Fibroblast of lung (primary cell): ENCODE measurements at places on chromosomes 1 and 21. TPM values are rescaled to one million over a fixed set of nuclear protein-coding genes. Genes with fewer than 3 reads are reported as not detected.

DNA sequence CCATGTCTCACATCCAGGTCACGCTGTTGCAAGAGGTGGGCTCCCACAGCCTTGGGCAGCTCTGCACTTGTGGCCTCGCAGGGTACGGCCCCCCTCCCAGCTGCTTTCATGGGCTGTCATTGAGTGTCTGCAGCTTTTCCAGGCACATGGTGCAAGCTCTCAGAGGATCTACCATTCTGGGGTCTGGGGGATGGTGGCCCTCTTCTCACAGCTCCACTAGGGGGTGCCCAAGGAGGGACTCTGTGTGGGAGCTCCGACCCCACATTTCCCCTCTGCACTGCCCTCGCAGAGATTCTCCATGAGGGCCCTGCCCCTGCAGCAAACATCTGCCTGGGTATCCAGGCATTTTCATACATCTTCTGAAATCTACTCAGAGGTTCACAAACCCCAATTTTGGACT lies 219.4 kb downstream of the LRRC7 start:
- no peak overlapping the region for H3K4me3 ChIP-seq
- DNase-seq: no peak
- H3K4me1 ChIP-seq: no peaks in the 10 kb centered on the region

DNA sequence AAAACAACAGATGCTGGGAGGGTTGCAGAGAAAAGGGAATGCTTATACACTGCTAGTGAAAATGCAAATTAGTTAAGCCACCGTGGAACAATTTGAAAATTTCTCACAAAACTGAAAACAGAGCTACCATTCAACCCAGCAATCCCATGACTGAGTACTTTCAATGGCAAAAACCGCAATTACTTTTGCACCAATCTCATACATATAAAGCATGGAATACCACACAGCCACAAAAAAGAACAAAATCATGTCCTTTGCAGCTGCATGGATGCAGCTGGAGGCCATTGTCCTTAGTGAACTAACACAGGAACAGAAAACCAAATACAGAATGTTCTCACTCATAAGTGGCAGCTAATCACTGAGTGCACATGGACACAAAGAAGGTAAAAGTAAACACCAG lies 6.3 kb upstream of the OR2T8 start:
- no peak overlapping the region for H3K27ac ChIP-seq
- no peaks in the 10 kb centered on the region for H3K36me3 ChIP-seq
- H3K27me3 ChIP-seq: no peaks in the 10 kb centered on the region
- DNase-seq: no peak
- H3K4me3 ChIP-seq: no peak overlapping the region

DNA sequence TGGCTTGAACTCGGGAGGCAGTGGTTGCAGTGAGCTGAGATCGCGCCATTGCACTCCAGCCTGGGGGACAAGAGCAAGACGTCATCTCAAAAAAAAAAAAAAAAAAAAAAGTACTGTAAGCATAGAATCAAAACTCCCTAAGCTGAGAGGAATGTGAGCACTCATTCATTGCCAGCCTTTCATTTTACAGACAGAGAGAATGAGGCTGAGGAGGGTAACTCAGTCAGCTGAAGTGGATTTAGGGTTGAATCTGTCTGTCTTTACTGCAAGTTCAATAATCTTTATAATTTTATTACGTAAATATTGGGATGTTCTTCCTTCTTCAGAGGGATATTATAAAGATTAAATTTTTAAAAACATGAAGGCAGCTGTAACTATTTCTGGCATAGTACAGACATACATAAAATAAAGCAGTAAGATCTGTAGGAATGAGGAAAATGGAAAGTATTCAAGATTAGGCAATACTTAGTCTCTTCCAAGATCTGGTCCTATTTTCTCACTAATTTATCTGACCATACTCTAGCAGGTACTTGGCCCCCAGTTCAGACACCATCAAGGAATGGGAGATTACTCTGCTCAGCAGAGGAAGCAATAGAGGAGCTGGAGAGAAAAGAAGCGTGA lies 24.1 kb upstream of the MNDA start:
- H3K36me3 ChIP-seq: no peaks in the 10 kb centered on the region
- H3K27me3 ChIP-seq: no peaks in the 10 kb centered on the region
- no peak overlapping the region for H3K27ac ChIP-seq
- no peak for DNase-seq
- no peak overlapping the region for H3K4me3 ChIP-seq

- H3K4me3 ChIP-seq: no peak overlapping the region
- no peak overlapping the region for H3K27ac ChIP-seq
These were observed 100.4 kb downstream of the GALNT2 start for GRCh38 chr1:230167419-230167852.

DNA sequence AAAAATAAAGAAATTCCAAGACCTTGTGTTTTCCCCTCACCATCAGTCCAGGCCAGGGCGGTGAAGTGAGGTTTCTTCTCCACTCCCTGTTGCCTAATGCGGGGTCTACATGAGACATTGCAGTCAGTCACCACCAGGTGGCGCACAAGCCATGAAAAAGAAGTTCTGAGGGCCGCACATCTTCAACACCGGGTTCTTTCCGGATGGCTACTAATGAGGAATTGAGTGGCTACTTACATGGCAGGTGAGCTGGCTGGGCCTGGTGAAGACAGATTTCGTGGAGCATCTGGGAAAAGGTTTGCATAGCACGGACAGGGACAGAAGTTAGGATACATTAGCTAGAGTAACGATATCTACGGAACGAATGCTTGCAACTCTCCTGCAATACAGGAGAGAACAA lies 15.8 kb upstream of the S100A11 start:
- peak; percentile 79 for DNase-seq
- H3K27ac ChIP-seq: no peak overlapping the region
- peaks cover 12% of the 10 kb centered on the region for H3K27me3 ChIP-seq
- H3K4me3 ChIP-seq: no peak overlapping the region

DNA sequence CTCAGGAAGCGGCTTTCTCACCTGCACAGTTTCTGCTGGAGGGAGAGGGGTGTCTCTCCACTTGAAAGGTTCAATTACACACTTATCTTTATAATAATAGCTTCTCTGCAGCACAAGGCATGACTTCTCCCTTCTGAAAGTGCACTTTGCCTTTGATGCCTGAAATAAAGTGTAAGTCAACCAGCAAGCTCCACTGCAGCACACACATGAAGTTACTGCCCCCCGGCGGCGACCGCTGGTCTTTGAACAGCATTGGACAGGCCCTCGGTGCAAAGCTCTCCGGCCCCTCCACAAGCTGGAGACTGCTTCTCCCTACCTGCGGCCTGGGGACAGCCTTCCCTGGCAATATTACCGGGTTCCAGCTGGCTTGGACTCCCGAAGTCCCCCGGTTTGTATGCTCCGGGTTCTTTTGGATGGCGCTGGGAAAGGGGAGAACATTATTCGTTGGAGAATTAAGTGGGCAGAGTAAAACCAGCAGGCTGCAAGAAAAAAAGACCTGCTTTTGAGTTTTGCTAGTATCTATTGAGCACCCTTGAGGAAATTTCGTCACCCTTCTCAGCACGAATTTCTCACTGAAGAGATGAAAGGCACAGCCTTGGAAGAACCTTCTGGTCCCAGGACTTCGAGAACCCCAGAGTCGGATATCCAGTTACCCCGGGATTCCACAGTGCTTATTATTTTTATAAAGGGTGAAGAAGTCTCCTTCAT lies 11.8 kb downstream of the RCAN1 start:
- DNase-seq: peak; percentile 79
- H3K27ac ChIP-seq: no peak overlapping the region
- H3K4me1 ChIP-seq: peaks cover 2% of the 10 kb centered on the region
- H3K27me3 ChIP-seq: no peaks in the 10 kb centered on the region
- H3K4me3 ChIP-seq: no peak overlapping the region

GRCh38 chr1:20719261-20719660 lies 1.5 kb upstream of the KIF17 start:
- no peaks in the 10 kb centered on the region for H3K27me3 ChIP-seq
- no peak overlapping the region for H3K27ac ChIP-seq
- no peak for DNase-seq
- peaks cover 2% of the 10 kb centered on the region for H3K4me1 ChIP-seq

DNA sequence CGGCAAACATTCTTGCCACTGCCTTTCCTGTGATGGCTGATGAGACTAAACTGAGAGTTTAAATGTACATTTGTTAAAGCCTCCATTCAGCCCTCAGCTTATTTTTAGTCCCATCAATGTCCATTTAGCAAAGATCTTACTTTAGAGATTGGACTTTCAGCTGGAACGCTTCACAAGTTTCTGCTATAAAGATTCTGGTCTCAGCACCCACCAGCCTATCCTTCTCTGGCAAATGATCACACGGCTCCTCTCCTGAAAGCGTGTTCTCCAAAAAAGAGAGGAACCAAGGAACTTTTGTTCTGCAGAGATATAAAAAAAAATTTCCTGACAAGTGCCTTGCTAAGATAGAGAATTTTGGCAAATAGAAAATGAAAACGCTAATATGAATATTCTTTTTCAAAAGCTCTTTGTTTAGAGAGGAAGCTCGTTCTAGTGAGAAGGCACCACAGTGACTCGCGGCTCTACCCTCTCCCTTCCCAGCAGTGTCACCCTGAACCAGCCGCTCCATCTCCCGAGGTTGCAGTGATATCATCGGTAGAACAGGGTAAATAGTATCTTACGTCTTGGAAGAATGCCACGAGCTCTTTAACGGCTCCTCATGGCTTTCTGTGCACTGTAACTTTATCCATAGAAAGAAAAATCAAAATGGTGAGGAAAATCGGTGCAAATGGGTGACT lies 200.2 kb downstream of the APP start:
- H3K4me3 ChIP-seq: no peak overlapping the region
- no peaks in the 10 kb centered on the region for H3K27me3 ChIP-seq
- H3K27ac ChIP-seq: no peak overlapping the region
- H3K36me3 ChIP-seq: peaks cover 4% of the 10 kb centered on the region
- no peak for DNase-seq
- H3K4me1 ChIP-seq: peaks cover 3% of the 10 kb centered on the region

- H3K27me3 ChIP-seq: no peaks in the 10 kb centered on the region
- no peak overlapping the region for H3K27ac ChIP-seq
- no peaks in the 10 kb centered on the region for H3K36me3 ChIP-seq
These were observed 519.2 kb upstream of the B3GALT2 start for GRCh38 chr1:193705554-193705981.

DNA sequence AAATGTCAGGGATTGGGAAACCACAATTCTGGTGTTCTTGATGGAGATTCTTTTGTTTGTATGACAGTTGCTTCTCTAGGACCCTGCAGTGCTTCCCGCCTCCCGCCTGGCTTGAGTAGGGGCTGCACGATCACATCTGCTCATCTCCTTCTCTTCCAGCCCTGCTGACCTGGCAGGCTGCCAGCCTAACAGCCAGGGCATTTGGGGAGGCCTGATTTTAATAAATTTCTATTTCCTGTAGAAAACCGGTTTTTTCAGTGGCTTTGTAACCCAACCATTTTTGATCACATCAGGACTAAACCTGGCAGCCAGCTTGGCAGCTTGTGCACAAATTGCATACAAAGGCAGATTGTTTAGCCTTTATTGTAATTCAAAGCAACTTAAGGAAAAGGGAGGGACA lies 78.9 kb downstream of the UBE2U start:
- H3K27me3 ChIP-seq: no peaks in the 10 kb centered on the region
- no peaks in the 10 kb centered on the region for H3K36me3 ChIP-seq
- H3K27ac ChIP-seq: no peak overlapping the region
- DNase-seq: no peak
- H3K4me3 ChIP-seq: no peak overlapping the region

- no peaks in the 10 kb centered on the region for H3K36me3 ChIP-seq
- DNase-seq: peak; percentile 30
- no peaks in the 10 kb centered on the region for H3K27me3 ChIP-seq
- no peak overlapping the region for H3K27ac ChIP-seq
- H3K4me3 ChIP-seq: no peak overlapping the region
- no peaks in the 10 kb centered on the region for H3K4me1 ChIP-seq
These were observed 199.8 kb downstream of the USH2A start for GRCh38 chr1:216223486-216223885.

Gene GNG12
- 103 and 127 TPM in 2 replicates for total RNA-seq

Gene PIK3C2B
- 1.0 and 2.5 TPM in 2 replicates for total RNA-seq

Gene RIIAD1
- total RNA-seq: not detected in 2 replicates

Gene PLA2G4A
- 3.9 and 5.8 TPM in 2 replicates for total RNA-seq

Gene SELENBP1
- 59.6 and 65.9 TPM in 2 replicates for total RNA-seq
